ENCODE measurements at places on chromosomes 3 and 15.

DNA sequence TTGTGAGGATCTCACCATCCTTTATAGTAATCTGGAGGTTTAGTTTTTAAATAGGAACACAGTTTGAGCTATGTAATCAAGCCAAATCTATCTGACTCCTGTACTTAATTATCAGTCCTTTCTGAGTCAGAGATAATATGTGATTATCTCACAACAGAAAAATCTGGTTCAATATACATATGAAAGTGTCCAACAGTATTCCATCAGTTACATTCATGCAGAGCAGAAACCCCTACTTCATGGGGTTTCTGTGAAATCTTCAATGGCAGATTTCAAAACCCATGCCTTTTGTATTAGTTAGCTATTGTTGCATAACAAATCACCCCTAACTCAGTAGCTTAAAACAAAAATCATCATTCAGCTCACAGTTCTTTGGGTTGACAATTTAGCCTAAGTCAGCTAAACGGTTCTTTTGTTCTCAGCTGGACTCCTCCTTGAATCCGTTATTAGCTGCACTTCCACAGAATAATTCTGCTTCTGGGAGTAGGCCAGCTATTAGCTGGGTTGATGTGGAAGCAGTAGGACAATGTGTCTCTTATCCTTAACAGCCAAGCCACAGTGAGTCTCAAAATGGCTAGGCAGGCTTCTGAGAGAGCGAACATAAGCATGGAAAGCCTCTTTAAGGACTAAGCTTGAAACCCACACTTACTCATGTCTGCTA is 42.9 kb upstream of the ARPP21 start:
- no peak for DNase-seq

GRCh38 chr15:31373096-31373865 is 46.6 kb downstream of the KLF13 start:
- no peak for DNase-seq

DNA sequence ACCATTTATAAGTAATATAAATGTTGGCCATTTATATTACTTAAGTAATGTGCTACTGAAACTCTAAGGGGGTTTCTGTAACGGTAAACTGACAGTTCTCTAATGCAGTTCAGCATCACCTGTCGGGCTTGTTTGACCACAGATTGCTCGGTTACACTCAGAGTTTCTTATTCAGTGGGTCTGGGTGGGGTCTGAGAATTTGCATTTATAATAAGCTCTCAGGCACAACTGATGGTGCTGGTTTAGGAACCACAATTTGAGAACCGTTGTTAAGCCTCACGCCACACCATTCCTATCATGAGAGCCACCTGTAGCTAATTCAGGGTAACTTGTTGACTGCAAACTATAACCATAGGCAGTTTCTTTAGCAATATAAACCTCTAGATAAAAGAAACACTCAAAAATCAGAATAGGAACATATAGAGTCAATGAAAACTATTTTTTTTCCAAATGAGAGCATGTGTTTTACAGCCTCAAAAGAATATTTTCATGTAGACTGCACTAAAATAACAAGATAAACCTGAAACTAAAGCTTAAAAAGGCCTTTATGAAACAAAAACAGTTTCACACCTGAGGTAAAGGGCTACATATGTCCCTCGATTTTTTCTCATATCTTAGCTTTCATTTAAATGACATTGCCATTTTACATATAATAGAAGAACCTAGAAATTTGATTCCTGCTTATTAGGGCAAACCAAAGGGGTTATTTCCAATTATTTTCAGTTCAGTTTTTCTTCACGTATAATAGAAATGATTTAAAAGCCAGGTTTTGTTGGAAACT is 604.8 kb downstream of the UNC13C start:
- no peak for DNase-seq

GRCh38 chr3:177789500-177789899 is 592.2 kb upstream of the TBL1XR1 start:
- no peak for DNase-seq

- DNase-seq, result no peak
Measured at GRCh38 chr3:127680798-127681221, 8.1 kb downstream of the ABTB1 start.

DNA sequence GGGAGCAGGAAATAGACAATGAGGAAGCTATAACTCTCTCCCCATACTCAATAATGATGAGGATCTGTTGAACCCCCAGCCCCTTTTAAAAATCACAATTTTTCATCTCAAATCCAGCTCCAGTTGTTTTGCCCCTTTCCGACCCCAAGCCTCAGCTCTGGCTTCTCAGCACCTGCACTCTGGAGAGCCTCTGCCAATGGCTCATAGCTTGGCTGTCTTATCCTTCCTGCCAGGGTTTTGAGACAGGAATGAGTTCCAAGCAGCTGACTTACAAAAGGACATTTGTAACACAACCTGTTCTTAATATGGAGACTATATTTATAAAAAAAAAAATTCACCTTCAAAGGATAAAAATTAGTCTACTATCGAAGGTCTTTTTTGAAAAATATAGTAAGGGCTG is 105.9 kb upstream of the NEDD4 start:
- DNase-seq, result no peak

DNA sequence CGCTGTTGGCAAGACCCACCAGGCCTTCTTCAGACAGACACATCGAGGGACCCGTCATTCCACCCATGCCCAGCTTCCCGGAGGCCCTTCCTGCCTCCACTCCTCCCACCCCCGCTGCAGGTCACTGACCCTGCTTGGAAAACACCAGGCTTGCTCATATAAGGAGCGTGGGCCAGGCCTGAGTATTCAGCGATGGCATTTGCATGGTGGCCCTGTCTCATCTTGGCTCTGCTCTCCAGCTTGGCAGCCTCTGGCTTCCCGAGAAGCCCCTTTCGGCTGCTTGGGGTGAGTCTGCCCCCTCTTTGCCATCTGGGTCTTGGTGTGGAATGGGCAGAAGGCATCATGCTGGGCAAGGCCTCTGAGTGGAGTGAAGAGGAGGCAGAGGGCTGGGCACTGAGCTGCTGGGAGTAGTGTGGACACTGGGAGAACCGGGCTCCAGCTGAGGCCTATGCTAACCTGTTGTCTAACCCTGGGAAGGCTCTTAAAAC is at the start of gene ITIH3:
Gene ITIH3, plus strand, starts transcription at position 185 of the 488 bp plus-strand sequence. Its CDS starts 8 bp downstream, at position 193.
- DNase-seq, result no peak

GRCh38 chr3:46935168-46935858 is 41.2 kb downstream of the CCDC12 start:
- no peak for DNase-seq

- DNase-seq, result no peak
Measured at GRCh38 chr3:106067711-106068110, 198.9 kb upstream of the CBLB start.

- DNase-seq, result no peak
Measured at GRCh38 chr3:57091521-57092273, 31.2 kb downstream of the SPATA12 start.

GRCh38 chr15:66722757-66723540 is 20.9 kb downstream of the SMAD6 start:
- DNase-seq, result no peak

DNA sequence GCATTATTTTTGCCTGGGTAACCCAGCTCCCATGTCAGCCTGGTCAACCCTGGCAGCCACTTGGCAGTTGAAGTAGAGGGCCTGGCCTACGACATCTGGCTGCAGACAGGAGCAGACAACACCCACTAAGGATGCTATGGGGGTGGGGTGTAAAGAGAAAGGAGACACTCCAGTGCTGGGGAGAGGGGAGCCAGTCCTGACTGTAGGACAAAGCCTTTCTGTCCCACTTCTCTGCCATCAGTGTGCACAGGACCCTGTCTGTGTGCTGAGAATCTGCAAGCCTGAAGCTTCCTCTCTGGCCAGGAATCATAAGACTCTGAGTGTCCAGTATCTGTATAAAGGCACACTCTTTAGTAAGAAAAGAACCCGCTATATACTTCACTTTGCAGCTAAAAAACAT is 96.3 kb upstream of the CHRM5 start:
- no peak for DNase-seq

GRCh38 chr3:58005669-58006068 is 2.6 kb upstream of the FLNB start:
- DNase-seq, result no peak

All from stimulated activated CD4-positive, alpha-beta T cell treated with anti-CD3 and anti-CD28 coated beads, Interleukin-15, amount 100 ng/mL, for 1 hour (primary cell).